ENCODE measurements at places on chromosomes 12 and 14.

GRCh38 chr12:123369229-123369628, 4.6 kb upstream of the SBNO1 start:
- no peak for DNase-seq

- no peak for DNase-seq
Observed at GRCh38 chr12:76920172-76921099, 41.6 kb upstream of the CSRP2 start.

GRCh38 chr14:99686557-99687283, 2.6 kb downstream of the CYP46A1 start:
- no peak for DNase-seq

GRCh38 chr12:12839873-12840579, 26.9 kb downstream of the DDX47 start:
- DNase-seq, result no peak

Data from NCI-H2029 treated with DMSO at 0.1 percent for 48 hours (cell line).